ENCODE measurements at places on chromosomes 3 and 15. TPM values are rescaled to one million over a fixed set of nuclear protein-coding genes. Genes with fewer than 3 reads are reported as not detected.

Gene LRRC3B
- total RNA-seq = not detected

DNA sequence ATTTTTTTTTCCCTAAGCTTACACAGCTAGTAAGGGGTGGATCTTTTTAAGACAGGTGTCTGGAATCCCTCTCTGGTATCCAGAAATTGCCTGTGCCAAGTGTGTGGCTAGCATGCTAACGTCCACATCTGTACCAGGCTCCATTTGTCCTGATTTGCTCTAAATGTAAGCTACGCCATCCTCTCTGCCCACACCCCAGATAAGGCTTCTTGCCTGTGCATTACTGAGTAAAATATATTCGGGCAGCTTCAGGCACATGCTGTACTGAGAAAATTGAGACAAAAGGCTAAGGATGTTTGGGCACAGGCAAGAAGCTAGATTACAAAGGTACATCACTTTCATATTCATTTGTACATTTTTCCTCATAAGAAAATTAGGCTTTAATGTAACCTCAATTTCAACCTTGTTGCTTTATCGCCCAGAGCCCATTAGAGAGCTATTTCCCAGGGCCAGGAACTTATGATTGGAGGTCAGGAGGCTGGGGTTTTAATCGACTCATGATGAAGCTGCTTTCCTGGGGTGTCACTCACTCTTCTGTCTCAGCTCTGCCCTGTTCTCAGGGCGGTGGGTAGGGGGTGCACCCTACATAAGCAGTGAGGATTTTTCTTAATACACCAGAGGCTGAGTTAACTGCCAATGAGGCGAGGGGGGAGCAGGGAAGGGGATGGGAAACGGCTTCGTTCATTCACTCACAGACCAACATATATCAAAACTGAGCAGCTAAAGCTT is 106.3 kb downstream of the RORA start:
- DNase-seq = no peak

Gene ZNF639
- total RNA-seq = 122 TPM

- no peak for DNase-seq
Observed at GRCh38 chr3:195574497-195575304, 9.0 kb downstream of the APOD start.

DNA sequence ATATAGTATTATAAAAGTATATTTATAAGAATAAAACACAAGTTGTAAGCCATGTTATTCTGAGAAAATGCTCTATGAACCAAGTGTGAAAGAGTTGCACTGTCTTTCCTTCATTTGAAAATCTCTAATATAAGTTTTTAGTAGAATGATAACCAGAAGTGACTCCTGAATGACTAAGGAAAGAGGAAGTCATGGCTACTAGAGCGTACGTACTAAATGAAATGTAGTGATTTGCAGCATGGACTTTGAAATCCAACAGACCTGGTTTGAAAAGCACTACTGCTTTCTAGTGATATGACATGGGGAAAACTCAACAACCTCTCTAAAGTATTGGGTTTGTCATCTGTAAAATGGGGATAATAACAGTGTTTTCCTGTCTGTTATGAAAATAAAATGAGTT is 10.3 kb upstream of the DNAJC13 start:
- no peak for DNase-seq

All from A172 (cell line).